ENCODE measurements at places on chromosomes 4 and X.

DNA sequence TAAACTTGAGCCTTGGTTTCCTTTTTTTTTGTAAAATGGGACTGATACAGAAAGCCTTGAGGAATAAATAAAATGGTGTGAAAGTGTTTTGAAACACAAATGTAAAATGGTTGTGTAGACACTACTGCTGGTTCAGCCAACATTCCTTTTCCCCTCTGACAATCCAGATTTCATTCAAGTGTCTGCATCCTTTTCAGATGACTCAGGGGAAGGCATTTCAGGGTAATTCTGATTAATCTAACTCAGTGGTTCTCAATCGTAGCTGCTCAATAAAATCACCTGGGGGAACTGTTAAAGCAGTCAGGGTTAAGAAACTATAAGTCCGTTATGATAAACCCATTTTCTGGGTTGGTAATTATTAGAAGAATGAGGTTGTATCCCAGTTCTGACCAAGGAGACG, 4.6 kb downstream of the ARHGAP10 start:
- no peak for DNase-seq

DNA sequence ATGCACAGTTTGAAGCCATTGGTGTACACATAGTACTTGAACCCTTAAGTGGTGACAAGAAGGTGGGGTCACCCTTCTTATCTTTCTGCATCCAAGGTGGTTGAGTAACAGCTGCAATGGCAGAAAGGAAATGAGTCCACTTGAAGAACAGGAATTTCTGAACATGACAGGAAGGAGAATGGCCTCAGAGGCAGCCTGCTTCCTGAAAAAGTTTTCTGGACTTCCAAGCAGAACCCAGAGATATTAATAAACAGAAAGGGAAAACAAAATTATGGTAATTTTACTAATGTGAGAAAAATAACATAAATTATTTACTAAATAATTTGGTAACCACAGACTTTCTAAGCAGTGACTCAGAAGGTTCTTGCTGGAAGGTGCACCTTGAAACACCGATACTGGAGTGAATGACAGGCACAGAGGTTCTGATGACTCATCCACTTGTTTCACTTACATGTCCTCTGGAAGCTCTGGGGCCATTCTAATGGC, 119.9 kb upstream of the HS3ST1 start:
- DNase-seq: no peak

- DNase-seq: no peak
Measured at GRCh38 chr4:53436251-53436650, 58.8 kb downstream of the FIP1L1 start.

DNA sequence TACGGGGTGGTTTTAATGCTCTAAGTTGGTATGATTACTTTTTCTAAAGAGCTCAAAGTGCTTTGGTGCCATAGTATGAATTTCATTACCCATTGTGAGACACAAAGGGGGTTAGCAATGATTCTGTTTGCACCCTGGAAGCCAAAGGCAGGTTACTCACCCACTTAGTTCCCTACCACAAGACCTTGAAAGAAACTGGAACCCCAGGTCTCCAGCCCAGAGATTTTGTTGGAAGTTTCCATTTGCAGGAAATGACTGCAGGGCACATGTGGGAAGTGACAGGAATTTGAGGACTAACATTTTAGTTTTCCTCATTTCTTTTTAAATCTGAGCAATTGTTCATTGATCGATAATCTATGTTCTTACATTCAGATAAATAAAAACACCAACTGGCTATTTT, 1.8 kb upstream of the HS3ST1 start:
- DNase-seq: no peak
